Psoas muscle (tissue), 8 donors: ENCODE measurements at places on chromosomes 5 and 9. TPM values are rescaled to one million over a fixed set of nuclear protein-coding genes. Genes with fewer than 3 reads are reported as not detected.

DNA sequence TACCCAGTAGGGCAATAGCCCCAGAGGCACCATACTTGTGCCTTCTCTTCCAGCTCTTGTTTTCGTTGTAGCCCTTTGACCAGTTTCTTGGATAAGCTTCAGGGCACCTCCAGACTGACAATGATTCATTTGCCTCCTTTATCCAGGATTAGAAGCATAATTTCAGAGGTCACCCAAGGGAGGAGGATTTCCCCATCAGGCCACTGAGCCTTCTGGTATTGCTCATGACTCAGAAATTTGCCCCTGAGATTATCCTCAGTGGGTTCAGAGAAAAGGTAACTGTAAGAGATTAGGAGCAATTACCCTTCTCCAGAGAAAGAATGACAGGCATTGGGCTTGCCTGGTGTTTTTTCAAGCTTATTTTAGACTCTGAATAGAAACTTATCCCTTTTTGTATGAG is 147.9 kb downstream of the MSX2 start:
- H3K27me3 ChIP-seq = peaks cover 4% of the 10 kb centered on the region
- H3K27ac ChIP-seq = no peak overlapping the region
- H3K4me3 ChIP-seq = no peak overlapping the region
- H3K36me3 ChIP-seq = no peaks in the 10 kb centered on the region

DNA sequence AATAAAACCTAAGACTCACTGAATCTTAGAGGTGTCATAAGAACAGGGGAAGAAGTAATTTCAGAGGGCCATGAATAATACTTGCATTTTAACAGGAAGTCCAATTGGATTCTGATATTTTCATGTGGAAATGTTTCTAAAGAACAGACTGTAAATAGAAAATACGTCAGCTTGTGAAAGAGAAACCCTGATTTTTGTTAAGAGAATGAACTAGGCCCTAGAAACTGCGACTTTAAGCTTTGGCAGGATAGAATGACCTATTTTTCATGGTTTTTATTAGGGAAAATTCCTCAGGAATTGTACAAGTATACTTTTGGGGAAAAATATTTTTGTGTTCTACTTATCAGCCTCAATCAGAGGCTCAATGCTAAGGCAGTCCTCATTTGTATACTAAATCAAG is 215.5 kb upstream of the ACTBL2 start:
- H3K36me3 ChIP-seq = no peaks in the 10 kb centered on the region
- DNase-seq = no peak
- no peak overlapping the region for H3K27ac ChIP-seq
- H3K4me1 ChIP-seq = peaks cover 8% of the 10 kb centered on the region

GRCh38 chr9:98706651-98707165 is 2.0 kb downstream of the GABBR2 start:
- H3K4me3 ChIP-seq = no peak overlapping the region
- H3K4me1 ChIP-seq = no peaks in the 10 kb centered on the region
- H3K27me3 ChIP-seq = no peaks in the 10 kb centered on the region
- no peaks in the 10 kb centered on the region for H3K36me3 ChIP-seq
- DNase-seq = no peak

DNA sequence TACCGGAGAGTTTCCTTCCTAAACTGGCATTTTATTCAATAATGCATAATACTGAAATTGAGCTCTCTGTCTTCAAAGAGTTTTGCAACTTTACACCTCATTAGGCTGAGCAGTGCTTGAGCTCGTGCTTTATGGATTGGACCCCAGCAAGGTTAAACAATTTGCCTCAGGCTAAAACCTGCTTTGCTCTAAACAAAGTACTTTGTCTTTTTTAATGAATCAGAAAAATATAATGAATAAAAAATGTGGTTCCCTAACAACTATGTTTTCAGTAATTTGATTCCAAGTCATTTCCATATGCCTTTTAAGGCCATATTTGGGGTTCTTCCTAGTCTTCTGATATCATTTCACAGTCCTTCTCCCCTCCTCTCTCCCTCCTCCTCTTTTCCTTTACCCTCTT is 20.0 kb downstream of the ZNF366 start:
- no peaks in the 10 kb centered on the region for H3K36me3 ChIP-seq
- no peaks in the 10 kb centered on the region for H3K27me3 ChIP-seq
- no peak overlapping the region for H3K27ac ChIP-seq
- DNase-seq = no peak
- H3K4me1 ChIP-seq = peaks cover 16% of the 10 kb centered on the region

Gene GPR151
- not detected for total RNA-seq

DNA sequence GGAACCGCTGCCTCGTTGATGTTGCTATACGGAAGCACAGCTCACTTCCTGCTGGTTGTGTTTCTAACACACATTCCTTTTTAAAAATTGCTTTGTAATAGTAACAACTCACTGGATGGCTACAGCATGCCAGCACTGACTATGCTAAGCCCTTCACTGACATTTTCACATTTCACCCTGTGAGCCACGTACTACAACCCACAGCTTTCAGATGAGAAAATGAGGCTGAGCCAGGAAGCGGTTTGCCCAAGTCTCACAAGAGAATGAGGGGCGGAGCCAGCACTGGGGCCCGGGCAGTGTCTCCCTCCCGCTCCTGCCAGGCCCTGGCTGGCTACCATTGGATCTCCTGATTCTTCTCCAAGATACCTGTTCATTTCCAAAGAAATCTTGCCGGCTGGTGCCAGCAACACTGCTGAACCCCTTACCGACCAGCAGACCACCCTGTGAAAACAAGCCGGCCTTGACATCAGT is 38.3 kb downstream of the FAM78A start:
- peaks cover 27% of the 10 kb centered on the region for H3K4me1 ChIP-seq
- peak; percentile 59 for DNase-seq
- H3K4me3 ChIP-seq = peak overlapping the region; percentile 15
- H3K27ac ChIP-seq = peak overlapping the region; percentile 66

DNA sequence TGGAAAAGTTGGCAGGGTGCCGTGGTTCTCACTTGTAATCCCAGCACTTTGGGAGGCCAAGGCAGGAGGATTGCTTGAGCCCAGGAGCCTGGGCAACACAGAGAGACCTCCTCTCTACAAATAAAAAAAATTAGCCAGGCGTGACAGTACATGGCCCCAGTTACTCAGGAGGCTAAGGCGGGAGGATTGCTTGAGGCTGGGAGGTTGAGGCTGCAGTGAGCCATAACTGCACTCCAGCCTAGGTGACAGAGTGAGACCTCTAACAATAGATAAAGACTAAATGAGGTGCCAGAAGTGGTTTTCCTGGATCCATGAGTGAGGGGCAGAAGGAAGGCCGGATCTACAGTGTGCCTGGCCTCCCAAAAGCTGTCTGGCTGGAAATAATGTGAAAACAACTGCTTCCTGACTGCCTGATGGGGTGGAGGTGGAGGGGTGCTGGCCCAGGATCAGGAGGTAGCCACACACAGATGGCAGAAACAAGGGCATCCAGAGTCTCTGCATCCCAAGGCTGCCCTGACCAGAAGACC is 4.1 kb downstream of the SHB start:
- peaks cover 56% of the 10 kb centered on the region for H3K4me1 ChIP-seq
- no peaks in the 10 kb centered on the region for H3K27me3 ChIP-seq
- no peak overlapping the region for H3K27ac ChIP-seq
- no peaks in the 10 kb centered on the region for H3K36me3 ChIP-seq
- no peak for DNase-seq

Gene TGFBR1
- 18.3 TPM for total RNA-seq

DNA sequence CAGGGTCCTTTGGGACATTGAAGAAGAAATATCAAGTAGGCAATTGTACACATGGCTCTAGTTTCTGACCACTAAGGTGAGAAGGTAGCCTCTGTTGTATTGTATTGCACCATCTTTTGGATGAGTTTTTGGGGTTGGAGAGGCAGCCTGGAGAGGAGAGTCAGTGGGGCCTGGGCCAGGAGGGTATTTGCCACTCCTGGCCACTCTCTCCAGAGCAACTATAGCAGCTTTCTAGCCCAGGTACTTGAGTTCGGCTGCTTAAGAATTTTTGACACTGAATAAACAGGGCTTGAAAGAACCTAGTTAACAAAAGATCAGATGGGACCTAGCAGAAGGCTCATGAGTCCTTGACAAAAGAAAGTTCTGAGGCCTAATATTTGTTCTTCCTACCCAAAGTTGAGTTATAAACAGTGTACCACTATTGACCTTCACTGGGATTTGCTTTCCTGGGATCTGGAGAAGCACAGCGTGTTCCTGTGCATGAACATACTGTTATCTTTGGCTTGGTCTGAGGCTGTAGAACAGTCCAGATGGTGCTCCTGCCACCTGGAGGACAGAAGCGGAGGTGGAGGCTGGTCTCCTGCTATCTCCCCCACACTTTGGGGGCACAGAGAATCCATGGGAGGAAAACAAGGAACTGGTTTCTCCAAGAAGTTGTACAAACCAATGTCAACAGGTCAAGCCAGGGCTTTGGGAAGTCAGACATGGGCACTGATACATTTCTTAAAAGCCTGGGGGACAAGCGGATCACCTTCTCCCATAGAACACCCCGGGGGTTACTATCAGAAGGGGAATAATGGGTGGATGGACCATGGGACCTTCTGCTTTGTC is 110.4 kb upstream of the LIFR start:
- no peaks in the 10 kb centered on the region for H3K36me3 ChIP-seq
- DNase-seq = peak; percentile 39
- H3K27me3 ChIP-seq = no peaks in the 10 kb centered on the region
- H3K4me1 ChIP-seq = peaks cover 22% of the 10 kb centered on the region
- no peak overlapping the region for H3K4me3 ChIP-seq
- H3K27ac ChIP-seq = no peak overlapping the region

Gene SLC38A9
- total RNA-seq = 4.8 TPM

Gene GRXCR2
- not detected for total RNA-seq

DNA sequence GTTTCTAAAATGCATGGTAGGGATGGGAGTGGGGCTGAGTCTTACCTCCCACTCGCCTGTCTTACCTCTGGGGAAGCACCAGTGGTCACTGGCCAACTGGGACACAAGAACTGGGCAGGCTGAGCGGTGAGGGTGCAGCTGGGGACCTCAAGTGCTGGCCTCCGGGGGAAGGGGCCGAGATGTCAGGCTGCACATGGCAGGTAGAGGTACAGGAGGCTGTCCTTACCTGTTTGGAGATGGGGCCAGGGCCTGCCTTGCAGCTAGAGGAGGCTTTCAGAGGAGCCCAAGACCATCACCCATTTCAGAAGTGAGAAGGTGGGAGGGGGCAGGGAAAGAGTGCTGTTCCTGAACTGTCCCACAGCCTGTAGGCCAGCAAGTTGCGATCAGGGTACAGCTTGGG is 14.2 kb downstream of the PSAT1 start:
- H3K27ac ChIP-seq = no peak overlapping the region
- DNase-seq = no peak
- no peak overlapping the region for H3K4me3 ChIP-seq
- H3K4me1 ChIP-seq = no peaks in the 10 kb centered on the region
- no peaks in the 10 kb centered on the region for H3K27me3 ChIP-seq

DNA sequence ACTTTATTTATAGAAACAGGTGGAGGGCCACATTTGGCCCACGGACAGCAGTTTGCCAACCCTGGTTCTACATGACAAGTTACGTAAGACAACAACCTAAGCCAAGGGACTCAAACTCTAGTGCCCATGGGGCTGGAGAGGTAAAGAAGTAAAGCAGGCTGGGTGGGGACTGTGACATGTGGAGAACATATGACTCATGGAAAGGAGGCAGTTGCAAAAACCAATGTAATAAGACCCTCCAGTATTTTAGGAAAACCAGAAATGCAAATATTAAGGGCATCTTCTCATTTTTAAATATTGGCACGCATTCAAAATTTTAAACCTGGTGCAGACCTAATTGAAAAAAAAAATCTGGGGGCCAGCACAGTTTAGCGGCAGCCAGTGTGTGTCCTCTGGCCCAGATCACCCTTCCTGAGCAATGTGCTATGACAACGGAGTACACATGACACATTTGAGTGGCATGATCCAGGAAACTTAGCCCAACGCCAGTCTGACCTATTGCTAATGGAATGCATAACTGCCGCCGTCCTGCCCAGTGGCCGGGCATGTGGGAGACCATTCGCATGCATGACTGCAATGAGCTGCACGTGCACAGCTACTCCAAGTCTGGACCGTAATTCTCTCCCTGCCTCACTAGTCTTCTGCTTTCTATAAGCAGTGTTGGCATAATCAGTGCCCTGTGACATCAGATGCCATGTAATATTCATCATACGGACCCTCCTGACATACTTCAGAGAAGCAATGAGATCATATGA is 97.2 kb downstream of the SH3TC2 start:
- H3K27ac ChIP-seq = peak overlapping the region; percentile 91
- H3K4me3 ChIP-seq = no peak overlapping the region

Gene FBP2
- 53.2 TPM for total RNA-seq

DNA sequence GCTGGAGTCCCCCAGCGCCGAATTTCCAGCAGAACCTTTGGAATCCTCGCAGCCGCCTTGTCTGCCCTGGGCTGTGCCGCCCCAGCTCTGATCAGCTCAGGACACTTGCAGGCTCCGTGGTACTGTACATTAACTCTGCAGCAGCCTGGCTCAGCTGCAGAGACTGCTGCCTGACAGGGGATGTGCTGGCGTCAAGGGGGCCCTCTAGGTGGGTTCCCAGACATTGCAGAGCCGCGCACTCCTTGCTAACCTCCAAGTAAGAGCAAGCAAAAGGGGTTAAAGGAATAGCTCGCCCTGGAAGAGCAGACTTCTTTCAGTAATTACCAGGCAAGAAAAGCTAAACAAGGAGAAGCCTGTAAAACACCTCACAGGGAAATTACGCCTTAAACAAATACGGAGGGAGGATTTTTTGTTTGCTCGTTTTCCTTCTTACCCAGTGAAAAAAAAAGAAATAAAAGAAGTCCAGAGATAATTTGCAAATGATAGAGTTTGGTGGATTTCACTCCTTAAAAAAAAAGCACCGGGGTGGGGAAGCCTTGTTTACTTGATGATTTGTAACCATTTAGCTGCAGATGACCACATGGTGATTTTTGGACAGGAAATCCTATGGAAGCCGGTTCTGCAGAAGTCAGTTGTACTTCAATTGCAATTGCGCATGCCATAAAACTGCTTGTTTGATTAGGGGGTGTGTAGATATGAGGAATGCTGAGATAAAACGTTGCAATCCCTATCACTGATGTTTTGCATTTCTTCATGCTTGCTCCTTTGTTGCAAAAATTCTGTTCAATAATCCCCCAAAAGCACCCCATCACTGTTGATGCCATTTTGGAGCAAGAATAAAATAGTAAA is 305.8 kb downstream of the PDE4D start:
- peaks cover 21% of the 10 kb centered on the region for H3K4me1 ChIP-seq
- peak; percentile 90 for DNase-seq
- H3K4me3 ChIP-seq = peak overlapping the region; percentile 77
- H3K36me3 ChIP-seq = no peaks in the 10 kb centered on the region
- no peaks in the 10 kb centered on the region for H3K27me3 ChIP-seq
- H3K27ac ChIP-seq = peak overlapping the region; percentile 84

DNA sequence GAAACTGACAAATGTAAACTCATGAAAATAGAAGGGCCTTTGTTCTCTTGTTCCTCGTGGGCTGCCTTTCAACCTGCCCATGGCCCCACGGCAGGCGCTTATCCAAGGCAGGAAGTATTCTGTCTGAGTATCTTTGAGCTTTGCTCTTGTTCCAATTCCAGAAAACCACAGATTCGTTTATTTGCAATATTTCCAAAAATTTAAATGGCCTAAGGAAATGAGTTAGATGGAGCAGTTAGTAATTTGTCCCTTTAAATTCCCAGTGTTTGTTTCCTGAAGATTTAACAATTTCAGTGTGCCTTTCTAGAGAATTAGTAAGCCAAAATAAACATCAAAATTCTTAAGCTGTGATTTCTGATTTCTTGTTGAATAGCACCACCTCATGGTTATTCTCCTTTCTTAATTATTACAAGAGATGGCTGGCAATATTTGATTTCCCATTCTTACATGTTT is 299.4 kb upstream of the RASA1 start:
- no peak overlapping the region for H3K4me3 ChIP-seq
- peak; percentile 10 for DNase-seq
- no peak overlapping the region for H3K27ac ChIP-seq
- no peaks in the 10 kb centered on the region for H3K4me1 ChIP-seq
- H3K36me3 ChIP-seq = no peaks in the 10 kb centered on the region
